ENCODE measurements at places on chromosomes 6 and 20.

GRCh38 chr20:5191829-5192569 is 65.2 kb downstream of the CDS2 start:
- peak; percentile 71 for DNase-seq

DNA sequence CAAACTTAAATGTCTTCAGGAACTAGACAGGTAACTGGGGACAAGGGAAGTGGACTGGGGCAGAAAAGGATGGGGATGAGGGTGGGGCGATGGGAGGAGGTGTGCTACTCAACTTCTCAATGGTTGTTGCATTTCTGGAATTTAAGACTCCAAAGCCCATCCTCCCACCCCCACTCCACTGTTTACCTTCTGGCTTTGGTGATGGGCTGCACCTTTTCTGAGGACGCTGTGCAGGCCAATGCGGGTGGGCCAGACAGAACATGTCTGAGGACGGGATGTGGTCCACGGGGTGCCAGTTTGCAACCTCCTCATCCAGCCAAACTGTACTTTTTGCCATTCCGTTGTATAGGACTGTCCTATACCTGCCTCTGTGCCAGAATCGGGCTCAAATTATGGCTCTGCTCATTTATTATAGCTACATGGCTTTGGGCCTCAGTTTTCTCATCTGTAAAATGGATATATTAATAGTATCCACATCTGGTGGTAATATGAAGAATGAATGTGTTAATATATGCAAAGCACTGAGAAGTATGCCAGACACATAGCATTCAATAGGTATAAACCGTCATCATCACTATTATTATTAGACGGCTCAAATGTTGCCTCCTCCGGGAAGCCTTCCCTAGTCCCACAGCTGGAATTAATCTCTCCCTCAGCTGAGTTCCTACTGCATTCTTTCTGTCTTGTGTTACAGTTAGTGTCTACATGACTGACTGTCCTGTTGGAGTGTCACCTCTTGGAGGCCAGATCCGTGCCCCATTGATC is 31.0 kb upstream of the VEGFA start:
- no peak for DNase-seq

DNA sequence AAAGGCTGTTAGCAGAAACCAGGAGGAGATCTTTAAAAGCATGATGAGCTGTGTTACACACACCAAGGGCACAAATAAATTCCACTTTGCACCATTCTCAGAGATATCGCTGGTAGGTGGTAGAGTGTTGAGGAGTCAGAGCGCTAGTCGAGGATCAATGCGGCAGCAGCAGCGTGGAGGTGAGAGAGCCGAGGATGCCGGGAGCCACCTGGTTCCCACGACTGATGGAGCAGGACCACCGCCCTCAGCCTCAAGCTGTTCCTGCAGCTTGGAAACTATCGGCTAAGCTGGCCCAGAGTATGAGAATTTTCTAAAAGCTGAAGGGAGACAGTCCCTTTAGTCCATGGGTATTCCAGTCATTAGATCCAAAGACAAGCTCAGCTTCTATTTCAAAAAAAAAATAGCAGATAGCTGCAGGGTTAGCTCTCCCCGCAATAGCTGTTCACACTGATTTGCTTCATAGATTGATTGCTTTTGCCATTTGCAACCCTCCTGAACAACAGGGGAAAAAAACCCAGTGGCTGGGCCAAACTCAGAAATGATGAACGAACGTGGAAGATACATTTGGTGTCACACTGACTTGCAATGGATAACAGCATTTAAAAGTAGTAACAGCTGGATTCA is 106.2 kb downstream of the LCA5 start:
- DNase-seq = no peak

GRCh38 chr6:10585209-10585845 is 64.2 kb downstream of the GCNT2 start:
- DNase-seq = no peak

- DNase-seq = no peak
These were observed 3.8 kb upstream of the CPXM1 start for GRCh38 chr20:2804041-2804828.

DNA sequence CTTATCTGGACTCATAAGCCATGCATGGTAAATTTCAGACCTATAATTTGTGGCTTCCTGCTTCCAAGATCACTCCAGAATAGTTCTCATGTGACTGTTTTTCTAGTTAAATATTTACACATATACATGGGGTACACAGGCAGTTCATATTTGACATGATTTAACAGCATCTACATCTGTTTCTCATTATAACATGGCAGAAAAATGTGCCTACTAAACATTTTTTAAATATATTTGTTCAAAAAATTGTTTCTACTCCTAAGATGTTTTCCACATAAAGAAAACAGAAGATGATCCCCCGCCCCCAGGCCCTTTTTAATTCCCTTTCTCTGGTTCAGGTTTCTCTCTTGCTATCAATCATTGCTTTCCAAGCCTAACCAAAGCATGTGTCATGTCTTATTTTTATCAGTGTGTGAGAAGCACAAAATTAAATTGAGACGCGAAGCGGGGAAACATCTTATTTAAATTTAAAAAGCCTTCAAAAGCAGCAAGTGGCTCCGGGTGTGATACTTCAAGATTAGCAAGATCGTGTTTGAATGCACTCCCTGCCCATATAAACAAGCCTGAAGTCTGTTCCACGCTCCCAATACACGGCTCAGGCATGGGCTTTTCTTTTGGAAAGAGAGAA is 37.3 kb downstream of the IPCEF1 start:
- DNase-seq = peak; percentile 90

- DNase-seq = no peak
These were observed 68.7 kb downstream of the LY86 start for GRCh38 chr6:6657085-6657819.

GRCh38 chr6:87210979-87211378 is 55.6 kb downstream of the ZNF292 start:
- DNase-seq = no peak

DNA sequence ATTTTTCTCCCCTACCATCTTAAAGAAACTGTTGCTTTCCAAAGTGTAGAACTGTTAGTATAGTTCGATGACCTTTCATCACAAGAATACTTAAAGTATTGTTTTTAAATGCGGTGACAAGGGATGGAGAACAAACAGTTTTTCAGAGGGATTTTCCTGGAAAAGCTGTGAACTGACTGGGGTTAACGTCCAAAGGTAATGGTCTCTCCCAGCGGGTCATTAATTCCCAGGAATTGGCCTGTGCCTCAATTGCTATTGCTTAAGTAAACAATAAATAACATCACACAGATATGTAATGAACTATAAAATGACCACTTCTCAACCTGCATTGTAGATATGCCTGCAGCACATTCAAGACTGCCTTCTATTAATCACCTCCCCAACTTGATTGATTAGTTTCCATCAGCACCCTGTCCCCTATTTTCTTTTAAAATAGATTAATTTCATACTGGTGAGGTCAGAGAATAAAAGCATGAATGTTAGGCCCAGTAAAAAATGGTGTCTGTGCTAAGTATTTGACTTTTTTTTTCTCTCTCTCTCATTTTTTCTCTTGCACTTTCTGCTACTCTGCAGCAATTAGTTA is 268.2 kb downstream of the SAMD5 start:
- no peak for DNase-seq
